Stimulated activated CD8-positive, alpha-beta memory T cell treated with anti-CD3 and anti-CD28 coated beads, Interleukin-4, amount 100 ng/mL, for 1 hour (primary cell): ENCODE measurements at places on chromosomes 11 and 22.

DNA sequence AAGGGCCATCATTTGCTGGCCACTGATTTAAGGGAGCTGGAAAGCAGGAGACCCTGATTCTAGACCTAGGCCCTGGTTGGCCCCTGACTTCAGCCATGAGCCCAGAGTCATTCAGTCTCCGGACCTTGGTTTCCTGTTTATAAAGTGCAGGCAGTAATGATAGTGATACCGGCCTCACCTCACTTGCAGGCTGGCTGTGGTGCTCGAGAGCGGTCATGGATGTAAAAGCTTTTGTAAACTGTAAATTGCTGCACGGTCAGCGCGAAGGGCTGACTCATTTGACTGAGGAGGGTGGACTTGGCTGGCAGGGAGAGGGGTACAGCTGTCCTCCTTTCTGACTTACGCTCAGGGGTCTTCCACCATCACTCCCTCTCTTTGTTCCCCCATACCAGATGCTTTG, 37.4 kb downstream of the FBLN1 start:
- no peak for DNase-seq

GRCh38 chr22:31586137-31586920, 75.7 kb downstream of the PISD start:
- DNase-seq: no peak

DNA sequence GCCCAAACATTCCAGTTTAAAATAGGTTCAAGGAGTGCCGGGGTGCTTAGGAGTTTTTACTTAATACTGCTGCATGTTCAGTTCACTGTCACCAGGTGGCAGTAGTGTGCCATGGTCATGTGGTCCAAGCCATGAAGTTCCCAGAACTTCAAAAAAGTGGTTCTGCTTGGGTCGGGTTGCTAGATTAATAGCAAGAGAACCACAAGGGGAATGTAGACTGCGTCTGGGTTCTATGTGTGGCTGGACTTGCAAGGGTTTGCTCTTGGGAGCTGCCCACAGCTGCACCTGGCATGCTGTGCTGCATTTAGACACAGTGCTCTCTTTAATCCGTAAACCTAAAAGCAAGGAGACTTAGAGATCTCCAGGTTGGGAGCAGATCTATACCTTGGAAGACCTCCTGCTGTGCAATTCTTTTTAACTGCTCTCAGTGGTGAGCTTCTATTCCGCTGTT, 6.5 kb upstream of the SPON1 start:
- DNase-seq: peak; percentile 16

- no peak for DNase-seq
Measured at GRCh38 chr11:10497371-10498021, 42.4 kb downstream of the AMPD3 start.

GRCh38 chr11:65625628-65626342, 10.2 kb downstream of the PCNX3 start:
- no peak for DNase-seq

- DNase-seq: no peak
Measured at GRCh38 chr11:4071914-4072313, 22.7 kb upstream of the RRM1 start.
